AG09319 (cell line): ENCODE measurements at places on chromosomes 6 and 20.

DNA sequence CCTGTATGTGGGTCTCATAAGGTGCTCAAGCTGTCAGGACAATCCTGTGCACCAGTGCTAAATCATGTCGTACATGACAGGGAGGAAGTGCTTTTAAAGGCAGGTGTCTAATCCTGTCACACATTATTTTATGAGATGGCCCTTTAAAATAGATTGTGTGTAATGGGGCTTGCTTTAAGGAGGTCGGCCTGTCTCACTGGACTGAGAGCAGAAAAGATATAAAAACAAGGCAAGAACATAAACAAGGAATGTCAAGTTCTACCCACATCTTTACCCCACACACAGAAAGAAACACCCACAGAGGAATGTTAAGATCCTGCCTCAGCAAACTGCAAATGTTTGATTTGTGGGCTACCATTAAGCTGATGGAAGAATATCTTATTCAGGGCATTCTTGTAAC is 279.0 kb downstream of the FOXA2 start:
- no peak for DNase-seq

DNA sequence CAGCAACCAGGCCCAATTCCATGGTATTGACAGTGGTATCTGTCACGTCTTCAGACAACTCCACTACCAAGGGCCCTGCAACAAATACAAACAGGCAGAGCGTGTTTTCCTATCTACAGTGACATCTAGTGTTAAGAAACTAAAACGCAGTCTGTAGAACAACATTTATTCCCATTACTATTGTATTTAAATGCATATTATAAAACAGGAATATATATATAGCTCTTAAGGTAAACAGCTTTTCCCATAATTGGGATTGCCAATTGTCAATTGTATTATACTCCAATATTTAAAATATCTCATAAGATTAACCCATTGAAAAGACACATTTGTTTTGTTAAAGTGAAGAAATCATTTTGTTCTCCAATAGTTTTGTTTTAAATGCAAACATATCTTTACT is 97.2 kb downstream of the KIF16B start:
- DNase-seq, result no peak

GRCh38 chr6:99614430-99615186 is 8.0 kb downstream of the PRDM13 start:
- DNase-seq, result no peak

- DNase-seq, result no peak
Measured at GRCh38 chr20:51383891-51384510, 158.5 kb downstream of the NFATC2 start.

- no peak for DNase-seq
Measured at GRCh38 chr6:62672989-62673388, 387.0 kb upstream of the KHDRBS2 start.

GRCh38 chr6:17585766-17586490 is 14.2 kb upstream of the FAM8A1 start:
- no peak for DNase-seq

DNA sequence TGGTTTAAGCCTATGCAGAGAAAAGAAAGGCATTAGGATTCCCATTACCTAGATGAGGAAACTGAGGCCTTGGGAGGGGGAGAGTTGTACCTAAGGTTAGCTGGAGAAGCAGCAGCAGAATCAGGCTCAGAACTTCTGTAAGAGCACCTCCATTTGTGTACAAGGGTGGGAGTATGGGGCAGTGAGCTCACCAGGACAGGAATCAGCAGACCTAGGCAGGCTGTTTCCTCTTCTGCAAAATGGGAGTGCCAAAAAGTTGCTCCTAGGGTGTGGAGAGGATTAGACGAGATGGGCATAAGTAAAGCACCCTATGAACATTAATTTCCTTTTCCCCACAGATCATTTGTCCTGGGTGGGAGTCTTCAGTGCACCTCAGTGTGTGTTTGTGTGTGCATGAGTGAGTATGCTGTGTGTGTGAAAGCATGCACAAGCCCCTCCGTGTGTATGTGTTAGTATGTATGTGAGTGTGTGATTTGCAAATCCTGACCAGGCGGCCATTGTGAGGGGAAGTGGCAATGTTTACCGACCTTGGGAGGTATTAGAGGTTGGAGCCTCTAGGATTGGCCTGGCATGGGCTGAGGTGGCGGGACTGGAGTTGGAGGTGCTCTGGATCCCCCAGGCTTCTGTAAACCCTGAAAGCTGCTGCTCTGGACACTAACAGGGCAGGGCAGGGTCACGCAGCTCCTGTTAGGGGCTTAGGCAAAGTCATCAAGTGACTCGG is 78.8 kb downstream of the VEGFA start:
- no peak for DNase-seq

DNA sequence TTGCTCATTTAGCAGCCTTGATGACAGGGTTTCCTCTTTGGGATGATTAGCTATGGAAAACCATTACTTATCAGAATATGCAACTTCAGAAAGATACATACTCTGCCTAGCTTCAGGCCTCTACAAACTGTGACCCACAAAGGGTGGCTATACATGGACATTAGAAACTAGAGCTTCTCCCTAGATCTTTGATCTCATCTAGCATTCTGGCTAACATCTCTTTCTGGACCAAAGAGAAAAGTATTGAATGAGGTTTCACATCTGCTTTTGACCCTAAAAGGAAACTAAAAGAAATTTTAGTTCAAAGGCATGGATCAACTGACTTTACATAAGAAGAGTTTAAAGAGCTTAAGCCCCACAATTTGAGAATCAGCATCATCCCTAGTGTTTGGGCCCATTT is 12.4 kb upstream of the HMGN3 start:
- DNase-seq, result no peak

GRCh38 chr20:38119446-38119845 is 45.6 kb downstream of the TGM2 start:
- DNase-seq, result no peak

GRCh38 chr20:16848061-16848460 is 99.9 kb downstream of the OTOR start:
- DNase-seq, result no peak

DNA sequence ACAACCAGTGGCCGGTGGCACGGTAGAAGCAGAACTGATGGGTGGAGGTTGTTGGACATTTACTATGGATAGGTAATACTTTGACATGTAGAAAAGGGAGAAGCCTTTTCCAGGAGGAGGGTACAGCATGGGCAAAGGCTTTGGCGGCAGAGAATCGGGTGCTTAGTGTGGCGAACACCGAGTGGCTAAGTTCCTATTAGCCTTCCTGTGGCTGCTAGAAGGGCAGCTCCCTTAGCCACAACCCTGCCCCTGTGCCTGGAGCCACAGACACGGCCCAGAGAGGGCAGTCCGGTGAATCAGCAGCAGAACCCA is 37.9 kb upstream of the TGM2 start:
- DNase-seq, result no peak

DNA sequence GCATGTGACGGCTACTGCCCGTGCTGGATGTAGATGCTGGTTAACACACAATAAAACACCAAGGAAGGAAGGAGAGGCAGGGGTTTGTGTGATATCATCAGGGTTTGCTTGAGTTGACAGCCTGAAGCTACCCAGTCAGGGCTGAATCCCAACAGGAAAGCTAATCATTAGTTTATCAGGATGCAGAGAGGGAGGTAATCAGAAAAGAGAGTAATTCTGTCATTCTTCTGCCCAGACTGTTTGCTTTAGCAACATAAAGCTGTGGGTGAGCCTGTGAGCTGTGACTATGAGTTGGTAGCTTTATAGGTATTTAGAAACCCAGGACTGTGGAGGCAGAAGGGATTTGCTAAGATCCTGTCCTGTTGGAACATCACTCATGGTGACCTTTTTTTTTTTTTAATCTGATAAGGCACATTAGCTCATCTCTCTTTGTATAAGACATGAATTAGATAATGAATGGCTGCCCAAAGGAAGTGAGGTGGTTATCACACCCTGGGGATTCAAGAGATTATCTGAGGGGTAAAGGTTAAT is 79.3 kb downstream of the CAP2 start:
- DNase-seq, result no peak

DNA sequence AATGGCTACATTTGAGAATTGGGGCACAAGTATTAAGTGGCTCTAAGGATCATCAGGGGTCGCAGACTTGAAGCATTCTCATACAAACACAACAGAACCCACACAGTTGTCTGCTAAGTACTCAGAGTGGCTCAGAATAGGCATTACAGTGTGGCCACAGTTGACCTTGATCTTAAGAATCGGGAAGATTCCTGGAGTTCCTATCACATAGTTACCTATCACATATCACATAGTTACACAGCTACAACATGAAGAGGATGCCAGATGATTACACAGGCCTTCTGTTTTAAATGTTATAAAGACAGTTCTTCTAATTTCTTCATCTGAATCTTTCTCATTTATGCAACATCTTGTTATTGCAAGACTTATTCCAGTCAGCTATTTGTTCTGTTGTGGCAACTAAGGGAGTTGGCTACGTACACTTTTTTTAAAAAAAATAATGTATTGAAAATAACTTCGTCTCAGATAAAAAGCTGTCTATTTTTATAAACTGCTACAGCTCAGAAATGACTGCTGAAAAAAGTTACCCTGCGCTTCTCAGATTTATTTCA is 129.0 kb downstream of the REV3L start:
- DNase-seq, result no peak

- no peak for DNase-seq
Measured at GRCh38 chr20:6055981-6056569, 2.2 kb upstream of the LRRN4 start.

DNA sequence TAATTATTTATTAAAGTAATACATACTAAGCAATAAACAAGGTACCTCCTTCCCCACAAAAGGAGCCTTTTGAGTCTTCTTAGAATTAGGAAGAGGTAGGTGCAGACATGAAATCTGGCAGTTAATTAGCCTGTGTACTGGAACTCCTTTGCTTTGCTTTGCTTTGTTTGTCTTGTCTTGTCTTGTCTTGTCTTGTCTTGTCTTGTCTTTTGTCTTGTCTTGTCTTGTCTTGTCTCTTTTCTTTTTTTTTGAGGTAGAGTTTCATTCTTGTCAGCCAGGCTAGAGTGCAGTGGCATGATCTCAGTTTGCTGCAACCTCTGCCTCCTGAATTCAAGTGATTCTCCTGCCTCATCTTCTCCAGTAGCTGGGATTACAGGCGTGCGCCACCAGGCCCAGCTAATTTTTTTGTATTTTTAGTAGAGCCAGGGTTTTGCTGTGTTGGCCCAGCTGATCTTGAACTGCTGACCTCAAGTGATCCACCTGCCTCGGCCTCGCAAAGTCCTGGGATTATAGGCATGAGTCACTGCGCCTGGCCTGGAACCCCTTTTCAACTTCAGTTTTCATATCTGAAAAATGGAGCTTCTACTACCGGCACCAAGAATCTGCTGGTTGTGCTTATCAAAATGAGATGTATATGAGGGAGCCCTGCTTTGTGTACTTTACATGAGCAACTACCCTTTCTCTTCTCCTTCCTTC is 301.2 kb downstream of the CDKAL1 start:
- DNase-seq, result no peak

- no peak for DNase-seq
Measured at GRCh38 chr6:55286824-55287223, 40.4 kb upstream of the GFRAL start.

- no peak for DNase-seq
Measured at GRCh38 chr6:81241126-81242041, 511.1 kb downstream of the TENT5A start.

DNA sequence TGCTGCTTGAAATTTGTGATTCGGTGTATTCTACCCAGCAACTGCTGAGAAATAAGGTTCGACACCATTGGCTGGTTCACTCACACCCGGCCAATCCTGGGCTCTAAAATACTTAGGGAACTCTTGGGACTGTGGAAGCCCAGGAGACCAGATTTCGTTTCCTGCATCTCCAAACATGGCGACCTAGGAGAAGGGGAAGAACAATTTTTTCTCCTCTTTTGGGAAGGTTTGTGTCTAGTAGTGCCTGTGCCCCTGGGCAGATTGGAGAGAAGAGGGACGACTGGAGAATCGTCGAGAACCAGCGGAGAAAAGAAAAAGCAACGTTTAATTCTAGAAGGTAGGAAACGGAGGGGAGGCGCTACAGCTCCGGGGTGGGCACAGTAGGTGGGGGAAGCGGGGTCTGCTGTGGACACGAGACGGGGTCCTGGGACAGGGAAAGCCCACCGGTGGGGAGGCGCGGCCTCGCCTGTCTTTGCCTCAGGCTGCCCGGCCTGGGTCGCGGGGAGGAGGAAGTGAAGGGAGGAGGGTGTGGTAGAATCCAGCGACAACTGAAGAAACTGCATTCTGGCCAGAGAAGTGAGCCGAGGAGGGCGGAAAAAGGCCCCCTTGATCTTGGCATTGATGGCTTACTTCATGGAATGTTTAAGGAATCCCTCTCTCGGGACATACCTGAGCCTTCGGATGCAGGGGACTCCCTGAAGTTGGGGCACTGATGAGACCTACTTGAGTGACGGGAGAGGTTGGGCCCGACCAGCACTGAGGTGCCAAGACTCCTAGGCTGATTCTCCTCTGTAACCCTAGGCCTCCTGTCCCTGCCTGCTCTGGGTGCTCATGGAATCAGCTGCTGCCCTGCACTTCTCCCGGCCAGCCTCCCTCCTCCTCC is at the start of gene BTN2A1:
Gene BTN2A1 (plus strand): TSS at position 150 of the 883 bp plus-strand sequence. CDS start 682 bp downstream, at position 832.
- DNase-seq, result peak; percentile 85
